Lung microvascular endothelial cell (primary cell): ENCODE measurements at places on chromosomes 4 and X. TPM values are rescaled to one million over a fixed set of nuclear protein-coding genes. Genes with fewer than 3 reads are reported as not detected.

Gene IL15
- total RNA-seq, result 0.87 and 1.2 TPM in 2 replicates

Gene DUSP21
- not detected in 2 replicates for total RNA-seq

Gene TMEM156
- total RNA-seq, result under 0.01 and 0.87 TPM in 2 replicates

Gene AMELX
- total RNA-seq, result not detected in 2 replicates

Gene ODAPH
- not detected in 2 replicates for total RNA-seq

Gene FHDC1
- total RNA-seq, result 0.22 and 0.60 TPM in 2 replicates

Gene TAF7L
- under 0.01 TPM in 1 of 2 replicates, not detected in the other for total RNA-seq
